Glutamatergic neuron (in vitro differentiated cells): ENCODE measurements at places on chromosomes 7 and 10. TPM values are rescaled to one million over a fixed set of nuclear protein-coding genes. Genes with fewer than 3 reads are reported as not detected.

HOXA7 gene
- total RNA-seq: not detected

TIMM23B gene
- total RNA-seq: 23.2 TPM

GDF2 gene
- not detected for total RNA-seq

LLCFC1 gene
- not detected for total RNA-seq

SLC16A12 gene
- total RNA-seq: not detected

MKRN1 gene
- total RNA-seq: 138 TPM

TMEM139 gene
- not detected for total RNA-seq

PDE6C gene
- total RNA-seq: not detected

NPY4R gene
- total RNA-seq: not detected

PROSER2 gene
- total RNA-seq: not detected

STAMBPL1 gene
- 4.4 TPM for total RNA-seq

PAPOLB gene
- 1.2 TPM for total RNA-seq

ZNF22 gene
- total RNA-seq: 40.2 TPM

TMEM270 gene
- not detected for total RNA-seq

FBXO24 gene
- total RNA-seq: 0.49 TPM

TDRD1 gene
- total RNA-seq: not detected

OPN1SW gene
- total RNA-seq: not detected

CLEC5A gene
- total RNA-seq: not detected

GIMAP1 gene
- total RNA-seq: not detected

HTRA1 gene
- total RNA-seq: 1.4 TPM

FKBP9 gene
- 90.7 TPM for total RNA-seq

ALDH18A1 gene
- 32.2 TPM for total RNA-seq

ZKSCAN1 gene
- total RNA-seq: 127 TPM

EGR2 gene
- total RNA-seq: 0.37 TPM
